ENCODE measurements at places on chromosomes 4 and X.
A peak's percentile ranks its signal among the peaks of the same experiment; 100 is the strongest.

DNA sequence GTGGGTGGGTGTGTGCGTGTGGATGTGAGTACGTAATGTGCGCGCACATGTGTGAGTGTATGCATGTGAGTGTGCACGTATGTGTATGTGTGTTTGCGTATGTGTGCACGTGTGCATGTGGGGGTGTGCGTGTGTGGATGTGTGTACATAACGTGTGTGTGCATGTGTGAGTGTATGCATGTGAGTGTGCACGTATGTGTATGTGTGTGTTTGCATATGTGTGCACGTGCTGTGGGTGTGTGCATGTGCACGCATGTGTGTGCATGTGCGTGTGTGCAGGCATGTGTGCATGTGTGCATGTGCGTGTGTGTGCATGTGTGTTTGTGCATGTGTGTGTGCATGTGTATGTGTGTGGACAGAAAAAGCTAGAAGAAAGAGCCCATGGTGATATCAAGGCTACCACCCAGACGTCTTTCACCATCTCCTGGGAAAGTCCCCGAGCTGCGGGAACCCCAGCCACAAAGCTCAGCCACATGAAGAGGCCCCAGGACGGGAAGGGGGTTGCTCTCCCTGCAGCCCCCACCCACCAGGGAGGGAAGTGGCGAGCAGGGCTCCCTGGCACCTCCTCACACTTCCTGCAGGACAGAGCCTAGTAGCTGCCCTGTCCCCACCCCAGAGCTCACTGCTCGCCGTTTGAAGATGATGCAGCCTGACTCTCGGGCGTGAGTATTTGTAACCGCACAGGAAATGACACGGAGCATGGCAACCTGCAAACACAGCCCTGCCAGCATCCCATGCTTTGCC lies 108.3 kb downstream of the DCTD start:
- DNase-seq: no peak

DNA sequence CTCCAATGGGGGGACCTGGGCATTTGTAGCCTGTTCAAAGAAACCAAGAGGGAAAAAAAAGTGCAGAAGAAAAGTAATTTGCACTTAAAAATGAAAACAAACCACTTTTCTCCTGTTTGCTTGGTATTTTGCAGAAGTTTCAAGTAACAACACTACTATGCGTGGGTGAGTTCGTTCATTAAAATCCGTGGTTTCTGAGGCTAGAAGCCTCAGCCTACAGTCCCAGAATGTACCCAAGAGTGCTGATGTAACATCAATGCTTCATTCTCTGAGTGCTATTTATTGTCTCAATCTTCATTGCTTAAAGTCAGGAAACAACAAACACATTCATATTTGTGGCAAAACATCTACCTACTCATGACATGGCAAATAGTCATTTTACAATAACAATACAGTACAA lies 29.2 kb downstream of the LGI2 start:
- DNase-seq: no peak

- no peak for DNase-seq
Measured at GRCh38 chr4:37981844-37982720, 21.9 kb downstream of the PTTG2 start.

- DNase-seq: no peak
Measured at GRCh38 chr4:25888781-25889180, 25.2 kb upstream of the SMIM20 start.

- no peak for DNase-seq
Measured at GRCh38 chr4:152476796-152477195, 59.1 kb downstream of the FBXW7 start.

- no peak for DNase-seq
Measured at GRCh38 chrX:1884446-1884845, 269.6 kb downstream of the ASMT start.

- DNase-seq: peak; percentile 65
Measured at GRCh38 chr4:52837716-52838558, 24.2 kb upstream of the RASL11B start.
